Epithelial cell of proximal tubule (primary cell): ENCODE measurements at places on chromosomes 3 and 15. TPM values are rescaled to one million over a fixed set of nuclear protein-coding genes. Genes with fewer than 3 reads are reported as not detected.

- DNase-seq: no peak
Measured at GRCh38 chr3:123015596-123015995, 12.0 kb downstream of the SEMA5B start.

The GOLGA6L7 gene
- total RNA-seq: not detected in 2 replicates

The PRKAR2A gene
- 23.5 and 30.4 TPM in 2 replicates for total RNA-seq

The AGBL1 gene
- total RNA-seq: not detected in 2 replicates

The HRG gene
- total RNA-seq: not detected in 2 replicates
